Heart right ventricle (tissue), 16 donors: ENCODE measurements at places on chromosomes 5 and 9. TPM values are rescaled to one million over a fixed set of nuclear protein-coding genes. Genes with fewer than 3 reads are reported as not detected.

DNA sequence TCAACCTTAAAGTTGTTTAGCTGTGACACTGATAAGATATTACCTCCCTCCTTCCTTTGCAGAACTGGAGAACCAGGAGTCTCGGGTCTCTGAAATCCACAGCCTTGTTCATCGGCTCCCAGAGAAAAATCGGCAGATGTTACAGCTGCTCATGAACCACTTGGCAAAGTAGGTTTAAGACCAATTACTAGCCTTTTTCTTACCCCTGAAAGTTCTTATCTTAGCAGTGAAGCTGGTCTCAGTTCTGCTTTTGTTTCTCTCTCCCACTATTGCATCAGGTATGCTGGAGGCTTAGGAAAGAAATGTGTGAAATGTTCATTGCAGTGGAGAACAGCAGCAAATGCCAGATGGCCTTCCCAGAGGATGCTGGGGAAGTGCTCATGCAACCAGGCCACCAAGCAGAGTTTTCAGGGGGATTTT is 287.4 kb downstream of the ARHGAP26 start:
- no peak for DNase-seq
- H3K27me3 ChIP-seq = no peaks in the 10 kb centered on the region
- no peak overlapping the region for H3K27ac ChIP-seq
- H3K4me3 ChIP-seq = no peak overlapping the region
- no peaks in the 10 kb centered on the region for H3K36me3 ChIP-seq

GRCh38 chr5:164053123-164053522 is 547.7 kb downstream of the MAT2B start:
- H3K27me3 ChIP-seq = no peaks in the 10 kb centered on the region
- no peak overlapping the region for H3K4me3 ChIP-seq
- no peak overlapping the region for H3K27ac ChIP-seq
- no peaks in the 10 kb centered on the region for H3K4me1 ChIP-seq

- H3K4me1 ChIP-seq = no peaks in the 10 kb centered on the region
- H3K27me3 ChIP-seq = peaks cover 11% of the 10 kb centered on the region
- H3K36me3 ChIP-seq = no peaks in the 10 kb centered on the region
Measured at GRCh38 chr5:147190331-147190730, 44.5 kb upstream of the STK32A start.

DNA sequence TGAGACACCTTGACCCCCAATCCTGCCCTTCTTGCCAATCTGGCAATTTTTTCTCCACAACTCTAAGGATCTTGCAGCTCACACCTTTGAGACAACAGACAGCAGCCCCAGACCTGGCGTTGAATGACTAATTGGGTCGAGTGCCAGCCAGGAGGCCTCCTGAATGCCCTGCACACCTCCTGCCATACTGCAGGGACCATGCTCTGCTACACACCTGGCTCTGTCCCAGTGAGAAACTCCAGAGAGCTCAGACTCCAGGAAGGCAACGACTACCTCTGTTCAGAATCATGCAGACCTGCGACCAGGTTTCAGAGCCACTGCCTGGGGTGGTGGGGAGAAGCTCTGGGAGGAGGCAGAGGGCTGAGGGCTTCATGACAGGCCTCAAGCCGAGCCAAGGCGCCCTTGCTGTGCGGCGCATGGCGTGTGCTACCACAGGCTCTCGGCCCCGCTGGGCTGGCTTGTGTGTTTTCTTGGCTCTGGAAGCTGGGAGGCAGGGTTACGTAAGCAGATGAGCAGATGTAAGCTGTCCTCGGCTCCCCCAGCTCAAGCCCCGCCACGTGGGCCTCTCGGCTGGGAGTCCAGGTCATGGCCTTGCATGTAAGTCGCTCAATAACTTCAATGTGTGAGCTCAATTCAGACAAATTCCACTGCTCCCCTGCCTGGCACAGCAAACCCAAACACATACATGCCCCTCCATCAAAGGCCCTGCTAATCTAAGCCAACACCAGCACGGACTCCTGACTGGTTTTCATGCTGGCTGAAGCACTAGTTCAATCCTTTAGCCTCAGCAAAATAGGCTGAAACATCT is 27.5 kb downstream of the B4GALT1 start:
- H3K27me3 ChIP-seq = no peaks in the 10 kb centered on the region
- H3K4me1 ChIP-seq = peaks cover 98% of the 10 kb centered on the region
- peak; percentile 86 for DNase-seq
- H3K36me3 ChIP-seq = peaks cover 2% of the 10 kb centered on the region
- H3K4me3 ChIP-seq = no peak overlapping the region

GRCh38 chr9:4066120-4066519 is 233.7 kb downstream of the GLIS3 start:
- H3K27me3 ChIP-seq = no peaks in the 10 kb centered on the region
- H3K4me3 ChIP-seq = no peak overlapping the region
- DNase-seq = no peak
- H3K36me3 ChIP-seq = no peaks in the 10 kb centered on the region
- no peak overlapping the region for H3K27ac ChIP-seq

GRCh38 chr9:134622896-134623257 is 18.7 kb upstream of the COL5A1 start:
- no peaks in the 10 kb centered on the region for H3K36me3 ChIP-seq
- no peak overlapping the region for H3K4me3 ChIP-seq
- peaks cover 7% of the 10 kb centered on the region for H3K4me1 ChIP-seq
- no peak overlapping the region for H3K27ac ChIP-seq
- peaks cover 10% of the 10 kb centered on the region for H3K27me3 ChIP-seq
- DNase-seq = no peak

- no peak overlapping the region for H3K27ac ChIP-seq
- H3K36me3 ChIP-seq = no peaks in the 10 kb centered on the region
Measured at GRCh38 chr5:100974082-100974481, 71.0 kb upstream of the ST8SIA4 start.

DNA sequence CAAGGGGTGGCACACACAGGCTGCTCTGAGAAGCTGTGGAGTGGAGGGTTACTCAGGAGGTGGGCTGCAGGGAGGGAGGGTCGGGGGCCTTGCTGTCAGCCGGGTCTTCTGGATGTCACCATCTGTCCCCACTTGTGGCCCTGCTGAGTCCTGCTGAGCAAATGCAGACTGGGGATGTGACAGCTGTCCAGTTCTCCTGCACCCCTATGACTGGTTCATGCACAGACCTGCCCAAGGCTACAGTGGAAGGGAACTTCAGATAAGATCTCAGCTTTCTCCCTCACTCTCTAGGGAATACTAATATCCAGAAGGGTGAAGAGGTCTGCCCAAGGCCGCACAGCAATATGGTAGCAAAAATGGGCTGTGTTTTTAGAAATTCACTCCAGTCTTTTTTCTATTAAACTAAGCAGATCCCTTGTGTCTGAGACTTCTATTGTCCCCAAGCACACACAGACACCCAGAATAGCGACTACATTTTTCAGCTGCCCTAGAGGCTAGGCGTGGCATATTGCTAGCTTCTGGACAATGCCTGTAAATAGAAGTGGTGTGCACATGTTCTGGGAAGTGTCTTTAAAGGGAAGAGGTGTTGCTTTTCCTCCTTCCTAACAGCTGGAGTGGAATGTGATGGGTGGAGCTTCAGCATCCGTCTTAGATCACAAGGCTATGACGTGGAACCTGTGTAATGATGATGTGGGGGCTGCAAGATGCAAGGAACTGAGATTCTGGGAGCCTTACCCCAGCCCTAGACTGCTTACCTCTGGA is 51.1 kb upstream of the TBC1D2 start:
- H3K27me3 ChIP-seq = no peaks in the 10 kb centered on the region
- no peak for DNase-seq
- H3K27ac ChIP-seq = peak overlapping the region; percentile 22

GRCh38 chr5:59293700-59294099 is 599.8 kb downstream of the PDE4D start:
- no peaks in the 10 kb centered on the region for H3K27me3 ChIP-seq
- H3K4me3 ChIP-seq = no peak overlapping the region
- no peak for DNase-seq
- no peak overlapping the region for H3K27ac ChIP-seq
- H3K4me1 ChIP-seq = peaks cover 29% of the 10 kb centered on the region
- H3K36me3 ChIP-seq = no peaks in the 10 kb centered on the region

DNA sequence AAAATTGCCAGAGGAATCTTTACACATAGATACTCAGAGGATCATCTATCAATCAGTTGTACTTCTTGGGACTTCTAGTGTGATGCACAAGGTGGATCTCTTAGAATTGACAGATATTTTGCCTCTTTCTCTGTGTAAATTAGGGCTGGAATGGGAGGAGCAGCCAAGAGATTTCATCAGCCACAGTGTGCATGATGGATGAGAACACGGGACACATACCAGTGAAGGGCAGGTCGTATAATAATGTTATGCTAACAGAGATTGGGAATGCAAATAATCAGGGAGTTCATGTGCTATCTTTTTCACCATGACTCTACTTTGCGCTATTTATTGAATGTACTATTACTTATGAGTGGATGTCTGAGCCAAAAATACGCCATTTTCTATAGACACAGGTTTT is 43.3 kb upstream of the ISOC1 start:
- H3K27me3 ChIP-seq = no peaks in the 10 kb centered on the region
- H3K36me3 ChIP-seq = no peaks in the 10 kb centered on the region
- H3K27ac ChIP-seq = no peak overlapping the region
- no peak for DNase-seq

DNA sequence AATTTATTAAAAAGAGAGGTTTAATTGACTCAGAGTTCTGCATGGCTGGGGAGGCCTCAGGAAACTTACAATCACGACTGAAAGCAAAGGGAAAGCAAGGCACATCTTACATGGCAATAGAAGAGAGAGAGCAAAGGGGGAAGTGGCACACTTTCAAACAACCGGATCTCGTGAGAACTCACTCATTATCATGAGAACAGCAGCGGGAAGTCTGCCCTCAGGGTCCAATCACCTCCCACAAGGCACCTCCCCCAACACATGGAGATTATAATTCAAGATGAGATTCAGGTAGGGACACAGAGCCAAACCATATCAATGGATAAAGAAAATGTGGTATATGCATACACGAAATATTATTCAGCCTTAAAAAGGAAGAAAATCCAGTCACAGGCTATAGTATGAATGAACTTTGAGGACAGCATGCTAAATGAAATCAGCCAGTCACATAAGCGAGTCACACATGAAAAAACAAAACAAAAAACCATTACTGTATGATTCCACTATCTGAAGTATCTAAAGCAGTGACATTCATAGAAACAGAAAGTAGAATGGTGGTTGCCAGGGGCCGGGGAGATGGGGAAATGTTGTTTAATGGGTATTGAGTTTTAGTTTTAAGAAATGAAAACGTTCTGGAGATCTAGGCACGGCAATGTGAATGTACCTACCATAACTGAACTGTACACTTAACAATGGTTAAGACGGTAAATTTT is 83.4 kb upstream of the PCA3 start:
- DNase-seq = no peak
- no peak overlapping the region for H3K4me3 ChIP-seq
- H3K4me1 ChIP-seq = no peaks in the 10 kb centered on the region
- no peaks in the 10 kb centered on the region for H3K36me3 ChIP-seq

DNA sequence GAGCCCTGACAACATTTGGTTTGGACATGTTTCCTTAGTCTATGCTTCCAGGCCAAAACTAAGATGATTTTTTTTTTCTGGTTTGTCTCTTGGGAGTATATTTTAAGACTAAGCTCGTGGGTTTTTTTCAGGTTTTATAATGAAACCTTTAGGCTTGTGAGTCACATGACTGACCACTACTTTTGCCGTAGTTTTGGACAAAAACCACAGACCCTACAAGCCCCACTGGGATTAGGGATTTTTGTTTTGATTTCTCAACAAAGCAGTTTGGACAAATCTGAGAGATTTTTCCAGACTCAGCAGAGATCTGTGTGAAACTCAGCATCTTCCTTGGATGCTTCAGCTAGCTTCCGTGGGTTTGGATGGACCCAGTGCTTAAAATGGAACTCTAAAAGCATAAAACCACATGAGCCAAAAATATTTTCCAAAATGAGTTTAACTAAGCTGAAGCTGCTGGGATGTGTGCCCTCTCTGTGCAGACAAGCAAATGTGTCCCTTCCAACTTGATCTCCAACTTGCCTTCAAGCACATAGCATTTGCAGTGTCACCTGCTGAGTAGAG is 70.3 kb upstream of the SMIM15 start:
- no peaks in the 10 kb centered on the region for H3K36me3 ChIP-seq
- no peak overlapping the region for H3K27ac ChIP-seq
- no peak overlapping the region for H3K4me3 ChIP-seq
- no peaks in the 10 kb centered on the region for H3K27me3 ChIP-seq
- no peaks in the 10 kb centered on the region for H3K4me1 ChIP-seq

GRCh38 chr5:14267166-14267838 is 124.2 kb downstream of the TRIO start:
- peaks cover 82% of the 10 kb centered on the region for H3K4me1 ChIP-seq
- H3K27ac ChIP-seq = no peak overlapping the region
- H3K36me3 ChIP-seq = peaks cover 14% of the 10 kb centered on the region
- no peak for DNase-seq

DNA sequence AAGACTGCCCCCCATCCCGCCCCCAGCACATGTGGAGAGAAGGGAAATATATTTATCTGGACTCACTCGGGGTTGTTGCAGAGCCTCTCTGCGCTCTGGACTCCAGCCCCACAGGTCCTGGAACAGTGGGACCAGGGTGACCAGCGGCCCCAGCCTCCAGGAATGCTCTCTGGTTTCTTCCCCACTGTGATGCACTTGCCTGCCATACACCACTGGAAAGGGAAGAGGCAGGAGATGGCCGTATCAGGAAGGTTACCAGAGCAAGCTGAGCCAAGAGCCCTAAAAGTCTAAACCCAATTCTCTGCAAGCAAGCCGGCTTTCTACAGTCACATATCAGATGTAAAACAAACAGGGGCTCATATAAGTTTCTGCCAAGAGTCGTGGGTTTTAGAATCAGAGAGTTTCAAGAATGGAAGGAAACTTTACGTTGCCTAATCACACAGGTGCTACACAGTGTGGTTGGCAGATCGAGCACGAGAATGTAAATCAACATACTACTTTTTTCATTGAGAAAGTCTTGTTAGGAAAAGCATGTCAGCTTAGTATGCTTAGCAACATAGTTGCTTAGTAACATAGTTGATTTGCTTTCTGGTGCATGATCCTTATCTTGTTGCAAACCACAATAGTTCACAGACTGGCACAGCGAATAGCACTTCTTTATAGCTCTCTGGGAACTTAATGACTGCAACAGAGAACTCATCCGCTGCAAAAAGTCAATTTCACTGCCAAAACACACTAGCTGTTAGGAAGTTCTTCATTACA is 201.2 kb downstream of the TARS1 start:
- no peak overlapping the region for H3K27ac ChIP-seq
- no peak overlapping the region for H3K4me3 ChIP-seq
- H3K27me3 ChIP-seq = no peaks in the 10 kb centered on the region
- no peaks in the 10 kb centered on the region for H3K4me1 ChIP-seq
- no peak for DNase-seq

DNA sequence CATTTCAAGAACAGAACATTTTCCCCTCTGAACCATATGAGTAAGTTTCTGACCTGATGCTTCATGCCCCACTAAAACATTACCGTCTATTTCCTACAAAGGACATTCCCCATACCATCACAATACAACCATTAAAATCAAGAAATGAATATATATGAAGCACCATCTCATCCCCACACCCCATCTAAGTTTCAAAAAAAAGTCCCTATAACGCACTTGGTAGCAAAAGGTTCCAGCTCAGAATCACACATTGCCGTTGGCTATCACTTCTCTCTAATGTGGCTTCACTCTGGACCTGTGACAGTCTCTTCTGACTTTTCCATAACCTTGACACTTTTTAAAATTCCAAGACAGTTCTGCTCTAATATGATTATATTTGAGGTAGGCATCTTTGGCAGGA is 5.9 kb downstream of the EMB start:
- peaks cover 7% of the 10 kb centered on the region for H3K27me3 ChIP-seq
- H3K4me1 ChIP-seq = peaks cover 5% of the 10 kb centered on the region
- H3K4me3 ChIP-seq = no peak overlapping the region
- H3K36me3 ChIP-seq = no peaks in the 10 kb centered on the region
- no peak overlapping the region for H3K27ac ChIP-seq

IL3 gene
- total RNA-seq = not detected

SLC45A2 gene
- total RNA-seq = 0.09 TPM

MAST4 gene
- total RNA-seq = 90.2 TPM

HARS2 gene
- total RNA-seq = 32.0 TPM

HACD4 gene
- total RNA-seq = 0.70 TPM
